Daoy (cell line): ENCODE measurements at places on chromosomes 1 and 21. TPM values are rescaled to one million over a fixed set of nuclear protein-coding genes. Genes with fewer than 3 reads are reported as not detected.

The POGK gene
- 30.8 and 37.1 TPM in 2 replicates for total RNA-seq

The GJB3 gene
- total RNA-seq: not detected in 2 replicates

The DEGS1 gene
- 60.7 and 61.8 TPM in 2 replicates for total RNA-seq

The POLR3GL gene
- 9.0 and 12.6 TPM in 2 replicates for total RNA-seq

The RGS13 gene
- total RNA-seq: not detected in 2 replicates

The KRTAP21-2 gene
- 13.6 TPM in 1 of 2 replicates, not detected in the other for total RNA-seq

The GPA33 gene
- total RNA-seq: not detected in 2 replicates

The CELA2B gene
- total RNA-seq: not detected in 2 replicates

The FCRL2 gene
- not detected in 2 replicates for total RNA-seq

The PIK3CD gene
- total RNA-seq: 10.4 and 11.1 TPM in 2 replicates

The OR2G6 gene
- total RNA-seq: not detected in 2 replicates

DNA sequence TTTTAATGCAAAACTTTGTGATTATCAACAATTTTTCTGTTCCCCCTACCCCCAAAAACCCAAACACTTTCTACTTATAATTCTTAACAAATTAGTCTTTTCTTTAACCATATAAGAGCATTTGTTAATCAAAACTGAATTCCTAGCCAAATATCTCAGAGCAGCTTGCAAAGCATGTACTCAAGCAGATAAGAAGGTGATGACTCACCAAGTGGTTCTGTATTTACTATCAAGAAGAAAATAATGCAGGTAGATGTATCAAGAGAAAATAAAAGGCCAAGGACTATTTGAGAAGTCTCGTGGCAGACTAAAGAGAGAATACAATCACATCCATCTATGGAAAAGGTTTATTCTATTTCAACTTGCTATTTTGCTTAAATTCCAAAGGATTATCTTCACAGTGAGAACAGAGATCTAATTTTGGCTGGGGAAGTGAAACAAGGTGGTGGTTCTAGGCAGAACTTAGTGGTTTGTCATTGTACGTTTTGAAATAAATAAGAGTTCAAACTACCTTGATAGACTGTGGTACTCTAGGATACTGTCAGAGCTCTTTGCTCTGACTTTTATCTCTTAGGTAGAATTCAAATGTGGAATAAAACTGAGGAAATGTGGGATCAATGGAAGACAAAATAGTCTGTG, 94.7 kb upstream of the NRIP1 start:
- no peak for DNase-seq

DNA sequence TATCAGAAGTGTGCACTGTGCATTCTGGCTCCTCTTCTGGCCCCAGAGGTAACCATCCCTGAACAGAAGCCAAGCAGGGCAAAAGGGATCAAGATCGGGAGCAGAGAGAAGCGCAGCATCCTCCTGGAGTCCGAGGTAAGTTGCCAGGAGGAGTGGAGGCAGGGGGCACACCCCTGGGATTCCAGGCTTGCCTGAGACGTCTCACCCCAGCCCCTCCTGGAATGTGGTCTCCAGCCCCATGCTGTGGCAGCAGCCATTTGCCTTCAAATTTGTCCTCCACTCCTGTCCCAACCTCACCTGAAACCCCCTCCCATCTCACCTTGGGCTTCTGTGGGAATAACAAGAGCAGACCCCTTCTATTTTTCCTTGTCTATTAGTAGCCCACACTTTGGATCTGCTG, 10.1 kb downstream of the LRRC71 start:
- no peak for DNase-seq

GRCh38 chr1:246117066-246117791, 389.9 kb downstream of the SMYD3 start:
- peak; percentile 52 for DNase-seq

- peak; percentile 75 for DNase-seq
Observed at GRCh38 chr1:181089676-181090544, 1.4 kb downstream of the IER5 start.

DNA sequence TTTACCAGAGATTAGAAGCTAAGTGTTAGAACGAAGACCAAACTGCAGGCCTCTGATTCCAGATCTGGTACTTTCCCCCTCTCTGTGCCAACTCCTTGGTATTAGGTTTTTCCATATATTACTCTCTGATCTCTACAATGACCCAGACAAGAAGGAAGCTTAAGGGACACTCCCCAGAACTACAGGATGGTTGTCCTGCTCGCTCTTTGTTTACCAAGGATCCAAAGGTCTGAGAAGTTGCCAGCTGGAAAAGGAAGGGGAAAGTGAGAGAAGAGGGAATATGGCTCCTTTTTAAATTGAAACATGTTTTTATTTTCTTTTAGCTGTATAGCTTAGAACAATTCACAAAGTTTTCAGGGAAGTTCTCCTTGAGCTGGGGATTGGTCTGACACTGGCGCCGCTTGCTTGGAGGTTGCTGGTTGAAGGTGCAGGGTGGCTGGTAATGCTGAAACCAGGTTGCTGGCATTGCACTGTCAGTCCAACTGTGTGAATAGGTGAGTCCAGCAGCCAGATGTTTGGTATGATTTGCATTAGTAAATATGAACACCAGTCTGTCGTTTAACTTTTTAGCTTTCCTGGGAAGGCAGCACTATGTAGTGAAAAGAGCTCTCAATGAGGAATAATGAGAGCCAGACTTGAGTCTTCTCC, 89.3 kb downstream of the NOS1AP start:
- DNase-seq: no peak

DNA sequence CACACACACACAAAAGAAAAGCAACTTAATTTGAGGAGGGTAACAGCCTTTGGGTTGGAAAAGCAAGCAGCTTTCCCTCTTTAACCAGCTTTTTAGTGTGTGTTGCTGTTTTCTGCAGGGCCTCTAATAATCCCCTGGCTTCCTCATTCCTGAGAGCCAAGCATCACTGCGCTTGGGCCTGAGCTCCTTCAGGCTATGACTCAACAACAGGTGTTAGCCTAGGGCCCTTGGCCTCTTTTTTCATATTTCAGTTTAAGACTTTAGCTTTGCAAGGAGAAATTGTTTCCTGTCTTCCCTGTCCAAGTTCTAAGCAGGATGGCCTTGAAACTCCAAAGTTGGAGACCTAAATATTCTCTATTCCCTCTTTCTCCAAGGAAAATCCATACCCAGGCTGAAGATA, 26.2 kb upstream of the SNX27 start:
- peak; percentile 67 for DNase-seq

GRCh38 chr21:27393726-27394125, 426.8 kb upstream of the ADAMTS5 start:
- no peak for DNase-seq

DNA sequence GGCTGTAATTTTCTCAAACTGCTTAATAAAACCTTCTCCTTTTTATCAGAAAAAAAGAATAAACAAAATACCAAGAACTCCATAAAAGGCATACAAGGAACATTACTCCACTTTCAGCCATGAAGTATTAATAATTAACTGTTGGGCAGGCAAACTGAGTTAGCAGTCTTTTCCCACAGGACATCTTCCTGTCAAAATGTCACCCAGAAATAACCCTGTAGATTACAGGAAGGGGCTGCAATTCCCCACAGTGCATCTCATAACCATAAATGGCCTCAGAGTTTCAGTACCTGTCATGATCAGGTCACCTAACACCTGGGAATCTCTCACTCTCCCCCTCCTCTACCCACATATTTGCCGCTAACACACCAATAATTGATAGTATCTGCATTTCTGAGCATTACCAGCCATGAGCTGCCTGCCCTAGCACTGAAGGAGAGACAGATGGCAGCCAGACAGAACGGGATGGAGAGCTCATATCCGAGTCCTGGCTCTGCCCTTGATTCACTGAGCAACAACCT, 475.0 kb downstream of the SMYD3 start:
- no peak for DNase-seq

DNA sequence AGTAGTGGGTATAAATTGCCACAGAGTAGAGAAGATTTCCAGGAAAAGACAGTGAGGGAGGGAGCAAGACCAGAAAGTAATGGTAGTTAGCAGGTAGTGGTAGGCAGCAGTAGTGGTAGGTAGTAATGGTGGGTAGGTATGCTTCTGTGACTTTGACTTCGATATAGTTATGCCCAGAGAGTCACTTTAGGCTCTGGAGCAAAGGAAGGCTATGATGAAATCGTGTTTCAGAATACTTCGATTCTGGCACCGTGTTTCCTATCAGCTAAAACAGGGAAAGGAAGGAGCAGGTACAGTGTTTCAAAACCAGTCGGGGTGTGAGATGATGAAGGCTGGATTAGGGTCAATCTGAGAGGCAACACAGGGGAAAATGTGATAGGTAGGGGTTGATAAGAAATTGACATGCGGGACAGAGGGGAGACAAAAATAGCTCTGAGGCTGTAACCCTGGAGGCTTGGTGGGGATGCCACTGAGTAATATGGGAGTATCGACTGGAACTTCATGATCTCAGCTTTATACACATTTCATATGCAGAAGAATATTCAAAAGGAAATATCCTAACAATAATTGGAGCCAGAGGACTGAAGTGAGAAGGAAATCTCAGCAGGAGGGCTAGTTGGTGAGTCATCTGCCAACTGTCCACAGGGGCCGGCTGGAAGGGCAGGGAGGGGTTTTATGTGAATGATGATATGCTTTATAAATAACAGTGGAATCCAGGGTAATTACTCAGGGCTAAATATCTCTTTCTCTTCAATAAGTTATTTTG, 25.2 kb upstream of the TRIM45 start:
- peak; percentile 95 for DNase-seq

DNA sequence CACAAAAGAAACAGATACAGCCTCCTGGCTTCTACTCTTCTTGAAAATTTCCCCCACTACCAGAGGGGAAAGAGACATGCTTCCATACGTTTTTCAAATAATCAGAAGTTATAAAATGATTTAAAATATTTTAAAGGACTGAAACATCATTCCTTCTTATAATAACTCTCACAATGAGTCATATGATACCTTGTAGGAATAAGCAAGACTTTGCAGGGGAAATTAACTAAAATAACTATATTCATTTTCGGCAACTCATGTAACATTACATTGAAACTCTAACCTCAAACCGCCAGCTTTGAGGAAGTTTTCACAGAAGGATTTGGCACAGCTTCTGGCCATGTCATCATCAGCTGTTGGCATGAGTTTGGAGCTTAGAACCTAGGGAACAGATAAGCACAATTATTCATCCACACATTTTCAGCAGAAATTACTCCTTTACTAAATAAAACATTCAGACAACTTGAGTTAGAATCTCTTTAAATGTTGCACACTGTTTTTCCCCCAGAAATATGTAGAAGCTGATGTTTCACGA, 85.9 kb downstream of the USP24 start:
- peak; percentile 73 for DNase-seq

GRCh38 chr1:119962296-119962968, 66.1 kb upstream of the ADAM30 start:
- DNase-seq: no peak

GRCh38 chr1:42922687-42923366, 35.8 kb downstream of the SLC2A1 start:
- peak; percentile 83 for DNase-seq

- DNase-seq: no peak
Observed at GRCh38 chr1:14925336-14926136, 228.0 kb upstream of the TMEM51 start.

- peak; percentile 99 for DNase-seq
Observed at GRCh38 chr1:112715264-112716053, at the start of gene PPM1J. Gene PPM1J, minus strand, starts transcription at chr1:112715332. Its CDS starts 31 bp downstream, at chr1:112715301.

- DNase-seq: peak; percentile 34
Observed at GRCh38 chr1:84271441-84272151, 29.9 kb upstream of the SAMD13 start.

DNA sequence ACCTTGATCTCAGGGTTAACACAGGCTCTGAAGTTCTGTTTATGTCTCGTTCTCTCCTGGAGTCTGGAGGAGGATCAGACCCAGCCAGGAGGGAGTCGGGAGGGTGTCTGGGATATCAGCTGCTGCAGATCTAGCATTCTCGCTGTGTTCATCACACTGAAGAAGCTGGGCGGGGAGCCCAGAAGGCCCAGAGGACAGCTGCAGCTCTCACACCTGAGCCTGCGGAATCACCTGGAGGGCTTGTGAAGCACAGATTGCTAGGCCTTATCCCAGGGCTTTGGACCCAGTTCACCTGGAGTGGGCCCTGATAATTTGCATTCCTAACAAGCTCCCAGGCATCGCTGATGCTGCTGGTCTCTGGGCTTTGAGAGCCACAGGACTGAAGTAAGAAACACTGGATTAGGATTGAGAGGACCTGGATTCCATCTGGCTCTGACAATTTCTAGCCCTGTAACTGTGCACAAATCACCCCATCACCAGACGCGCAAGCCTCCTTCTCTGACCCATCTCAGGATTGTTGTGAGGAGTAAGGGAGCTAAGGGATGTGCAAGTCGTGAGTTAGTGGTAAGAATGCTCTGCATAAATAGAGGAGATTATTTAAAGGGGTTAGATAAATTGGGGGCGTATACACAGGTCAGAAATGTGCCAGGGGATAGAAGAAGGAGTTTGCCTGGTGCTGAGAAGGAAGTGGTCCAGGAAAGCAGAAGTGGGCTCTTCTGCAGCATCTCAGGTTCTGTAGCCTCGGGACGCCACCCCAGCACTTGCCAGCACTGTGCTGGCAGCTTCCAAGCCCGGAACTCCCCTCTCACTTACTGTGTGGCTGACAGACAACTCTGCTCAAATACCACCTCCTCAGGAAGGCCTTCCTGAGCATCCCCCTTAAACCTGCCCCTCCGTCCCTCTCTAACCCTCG, 19.1 kb downstream of the ABCA4 start:
- peak; percentile 46 for DNase-seq

- no peak for DNase-seq
Observed at GRCh38 chr1:193524616-193525015, 338.2 kb upstream of the B3GALT2 start.

DNA sequence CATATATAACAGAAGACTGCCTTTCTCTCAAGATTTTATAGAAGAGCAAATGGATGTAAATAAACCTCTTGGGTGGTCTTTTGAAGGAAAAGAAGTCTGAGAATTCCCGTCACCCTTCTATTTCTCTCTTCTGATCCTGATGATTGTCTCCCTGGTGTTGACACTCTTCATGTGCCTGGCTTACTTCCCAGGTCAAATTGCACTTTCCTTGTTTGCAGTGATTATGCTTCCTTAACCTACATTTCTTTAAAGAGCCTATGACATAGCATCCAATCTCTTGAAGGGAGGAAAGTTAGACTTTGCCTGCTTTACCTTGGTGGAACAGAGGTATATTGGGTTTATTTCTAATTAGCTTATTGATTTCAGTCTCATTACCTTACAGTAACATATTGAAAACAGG, 80.1 kb downstream of the LRRC53 start:
- no peak for DNase-seq

GRCh38 chr1:66757722-66758240, 5.5 kb downstream of the DYNLT5 start:
- DNase-seq: no peak

GRCh38 chr1:158003406-158003800, 10.0 kb downstream of the KIRREL1 start:
- peak; percentile 58 for DNase-seq

DNA sequence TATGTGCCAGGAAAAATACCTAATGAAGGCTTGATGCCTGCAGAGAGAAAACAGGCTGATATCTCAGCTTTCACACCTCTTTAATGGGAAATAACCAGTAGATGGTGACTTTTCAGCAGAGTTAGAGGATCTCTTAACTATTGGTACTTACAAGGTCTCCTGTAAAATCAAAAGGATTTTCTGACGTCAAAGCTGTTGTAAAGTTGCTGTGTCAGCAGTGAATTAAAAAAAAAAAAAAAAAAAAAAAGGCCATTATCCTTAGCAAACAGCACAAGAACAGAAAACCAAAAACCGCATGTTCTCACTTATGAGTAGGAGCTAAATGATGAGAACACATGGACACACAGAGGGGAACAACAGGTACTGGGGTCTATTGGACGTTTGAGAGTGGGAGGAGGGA, 349.1 kb downstream of the AMY1C start:
- DNase-seq: no peak

- DNase-seq: no peak
Observed at GRCh38 chr1:221098471-221099405, 219.5 kb downstream of the HLX start.
